ENCODE measurements at places on chromosomes 7 and 10.

DNA sequence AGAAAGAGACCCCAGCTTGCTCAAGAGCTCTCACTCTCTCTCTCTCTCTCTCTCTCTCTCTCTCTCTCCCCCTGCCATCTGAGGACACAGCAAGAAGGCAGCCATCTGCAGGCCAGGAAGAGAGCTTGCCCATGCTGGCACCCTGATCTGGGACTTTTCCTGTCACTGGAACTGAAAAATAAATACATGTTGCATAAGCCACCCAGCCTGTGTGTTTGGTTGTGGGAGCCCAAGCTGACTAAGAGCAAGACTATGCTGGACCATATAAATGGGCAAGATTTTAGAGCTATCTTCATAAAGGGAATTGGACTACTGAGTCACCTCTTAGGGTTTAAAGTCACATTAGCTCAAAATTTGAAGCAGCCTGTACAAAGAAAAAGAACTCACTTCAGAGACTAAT is 98.6 kb downstream of the SLC16A9 start:
- DNase-seq: no peak

GRCh38 chr7:117212969-117213877 is 109.6 kb downstream of the WNT2 start:
- DNase-seq: no peak

DNA sequence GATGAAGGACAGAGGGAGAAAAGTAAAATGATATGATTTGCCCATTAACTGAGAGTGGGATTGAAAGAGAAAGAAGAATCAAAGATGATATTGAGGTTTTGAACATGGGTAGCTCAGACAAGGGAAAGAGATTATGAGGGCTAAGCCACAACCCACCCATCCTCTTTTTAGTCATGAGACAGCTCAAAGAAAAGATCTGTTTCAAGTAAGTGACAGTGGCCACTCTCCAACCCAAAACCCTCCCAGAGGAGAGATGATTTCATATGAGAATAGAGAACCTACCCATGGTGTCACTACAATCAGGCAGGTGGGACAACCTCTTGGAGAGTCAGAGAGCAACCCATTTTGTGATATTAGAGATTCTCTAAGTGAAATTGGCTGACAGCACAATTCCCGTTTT is 32.2 kb downstream of the PLXNA4 start:
- no peak for DNase-seq

- DNase-seq: no peak
Measured at GRCh38 chr10:125122566-125122965, 37.8 kb downstream of the CTBP2 start.

DNA sequence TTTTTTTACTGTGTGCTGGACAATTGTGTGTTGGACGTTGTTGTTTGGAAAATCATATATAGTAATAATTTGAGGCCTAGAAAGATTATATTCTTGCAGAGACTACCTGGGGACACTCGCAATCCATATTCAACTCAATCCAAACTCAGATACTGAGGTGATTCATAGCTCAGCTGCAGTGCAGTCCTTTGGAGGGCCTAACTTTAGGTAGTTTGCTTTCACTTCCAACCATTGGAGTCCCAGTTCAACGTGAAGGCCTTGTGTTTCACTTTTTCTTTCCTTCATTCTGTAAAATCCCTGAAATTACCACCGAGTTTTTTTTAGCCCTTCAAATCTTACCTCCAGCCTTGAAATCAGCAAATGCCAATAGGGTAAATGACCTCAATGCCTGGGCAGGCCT is 32.3 kb downstream of the ATRNL1 start:
- no peak for DNase-seq

GRCh38 chr10:34689053-34689452 is 126.0 kb downstream of the PARD3 start:
- DNase-seq: no peak

DNA sequence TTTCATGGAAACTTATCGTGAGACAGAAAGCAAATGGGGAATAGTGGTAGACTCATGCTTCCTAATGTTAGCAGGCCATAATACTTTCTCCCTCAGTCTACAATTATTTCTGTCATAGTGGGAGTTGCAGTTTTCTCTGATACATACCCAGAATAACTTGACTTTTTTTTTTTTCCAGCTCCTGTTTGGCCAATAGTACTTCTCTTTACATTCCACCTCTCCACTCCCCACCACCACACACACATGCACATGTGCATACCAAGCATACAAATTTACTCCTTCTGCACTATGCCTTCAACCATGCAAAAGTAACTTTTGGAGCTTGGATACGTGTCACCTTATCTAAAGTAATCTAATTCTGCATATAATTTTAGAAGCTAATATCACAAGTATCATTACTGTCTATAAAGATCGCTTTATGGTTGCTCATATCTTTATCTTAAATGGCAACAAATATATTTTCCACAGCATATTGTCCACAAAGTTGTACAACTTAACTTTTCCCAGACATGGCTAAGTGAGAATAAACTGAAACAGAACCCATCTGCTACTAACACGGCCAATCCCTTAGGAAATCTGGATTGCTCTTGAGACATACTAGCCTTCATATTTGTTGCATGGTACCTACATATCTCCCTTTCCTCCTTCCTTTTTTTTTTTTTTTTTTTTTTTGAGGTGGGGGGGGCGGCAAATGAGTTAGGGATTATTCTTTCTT is 49.0 kb downstream of the TES start:
- DNase-seq: no peak

DNA sequence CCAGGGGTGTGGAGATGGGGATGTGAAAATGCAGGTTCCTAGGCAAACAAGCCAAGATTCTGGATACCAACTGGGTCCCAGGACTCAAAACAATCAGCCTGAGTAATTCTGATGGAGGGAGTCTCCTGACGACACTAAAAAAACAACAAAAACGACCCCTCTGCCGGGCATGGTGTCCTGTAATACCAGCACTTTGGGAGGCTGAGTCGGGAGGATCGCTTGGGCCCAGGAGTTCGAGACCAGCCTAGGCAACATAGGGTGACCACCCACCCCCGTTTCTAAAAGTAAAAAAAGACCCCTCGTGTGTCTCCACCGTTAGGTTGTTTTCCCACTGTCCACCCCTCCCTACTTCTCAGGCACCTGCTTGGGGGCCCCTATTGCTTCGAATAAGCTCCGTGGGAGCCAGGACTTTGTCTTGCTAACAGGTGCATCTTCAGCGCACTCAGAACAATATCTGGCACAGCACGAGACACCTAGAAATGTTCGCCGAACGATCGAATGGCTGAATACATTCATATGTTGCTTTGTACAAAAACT is 743 bp upstream of the NRF1 start:
- no peak for DNase-seq

DNA sequence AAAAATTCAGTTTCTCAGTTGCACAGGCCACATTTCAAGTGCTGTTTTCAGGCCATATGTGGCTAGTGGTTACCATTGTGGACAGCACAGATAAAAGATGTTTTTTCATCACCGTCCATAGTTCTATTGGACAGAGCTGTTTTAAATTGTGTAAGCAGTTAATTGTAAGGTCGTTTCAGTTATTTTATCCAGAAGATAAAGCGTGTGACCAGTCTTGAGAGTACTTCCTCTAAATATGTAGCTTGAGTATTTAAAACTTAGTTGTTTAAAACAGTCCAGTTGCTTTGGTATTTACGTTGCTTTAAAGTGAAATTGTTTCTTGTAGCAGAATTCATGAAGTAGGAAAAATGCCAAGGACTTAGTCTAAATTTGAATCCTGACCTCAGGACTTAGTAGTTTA is 66.9 kb downstream of the ZNRF2 start:
- DNase-seq: no peak

DNA sequence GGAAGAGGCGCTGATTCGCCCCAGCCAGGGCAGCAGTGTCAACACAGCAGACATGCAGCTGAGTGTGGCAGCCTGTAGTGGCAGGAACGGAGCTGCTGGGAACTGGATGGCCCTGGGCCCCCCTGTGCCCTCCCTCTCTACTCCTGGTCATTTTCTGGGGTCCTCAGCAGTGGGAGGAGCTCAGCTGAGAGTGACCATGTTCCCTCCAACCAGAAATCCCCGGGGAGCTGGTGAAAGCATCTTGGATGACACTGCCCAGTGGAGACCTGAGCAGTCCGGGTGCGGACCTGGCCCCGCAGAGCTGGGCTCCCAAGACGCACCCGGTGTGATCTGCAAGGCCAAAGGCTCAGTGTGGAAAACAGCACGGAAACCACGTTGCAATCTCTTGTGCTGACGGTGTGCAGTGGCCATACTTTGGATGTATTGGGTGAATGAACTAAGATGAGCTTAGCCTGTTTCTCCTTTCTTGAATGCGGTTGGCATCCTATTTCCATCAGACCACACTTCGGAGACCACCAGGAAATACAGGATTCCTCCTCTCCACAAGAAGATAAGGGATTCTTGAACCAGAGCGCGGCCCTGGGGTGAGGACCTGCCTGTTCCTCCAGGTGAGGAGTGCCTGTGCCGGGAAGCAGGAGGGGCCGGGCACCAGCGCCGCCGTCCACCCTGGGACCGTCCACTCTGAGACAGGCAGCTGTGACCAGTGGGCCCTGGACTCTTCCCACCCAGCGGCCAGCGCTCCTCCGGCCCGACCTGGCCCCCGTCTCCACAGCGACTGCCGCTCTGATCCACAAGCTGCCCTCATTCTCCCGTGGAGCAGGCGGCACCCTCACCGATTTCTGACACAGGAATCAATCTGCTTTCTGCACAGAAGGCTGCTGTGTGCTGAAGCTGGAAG is 93.5 kb upstream of the DIP2C start:
- DNase-seq: no peak

GRCh38 chr10:132753596-132753995 is 32.4 kb downstream of the NKX6-2 start:
- no peak for DNase-seq

DNA sequence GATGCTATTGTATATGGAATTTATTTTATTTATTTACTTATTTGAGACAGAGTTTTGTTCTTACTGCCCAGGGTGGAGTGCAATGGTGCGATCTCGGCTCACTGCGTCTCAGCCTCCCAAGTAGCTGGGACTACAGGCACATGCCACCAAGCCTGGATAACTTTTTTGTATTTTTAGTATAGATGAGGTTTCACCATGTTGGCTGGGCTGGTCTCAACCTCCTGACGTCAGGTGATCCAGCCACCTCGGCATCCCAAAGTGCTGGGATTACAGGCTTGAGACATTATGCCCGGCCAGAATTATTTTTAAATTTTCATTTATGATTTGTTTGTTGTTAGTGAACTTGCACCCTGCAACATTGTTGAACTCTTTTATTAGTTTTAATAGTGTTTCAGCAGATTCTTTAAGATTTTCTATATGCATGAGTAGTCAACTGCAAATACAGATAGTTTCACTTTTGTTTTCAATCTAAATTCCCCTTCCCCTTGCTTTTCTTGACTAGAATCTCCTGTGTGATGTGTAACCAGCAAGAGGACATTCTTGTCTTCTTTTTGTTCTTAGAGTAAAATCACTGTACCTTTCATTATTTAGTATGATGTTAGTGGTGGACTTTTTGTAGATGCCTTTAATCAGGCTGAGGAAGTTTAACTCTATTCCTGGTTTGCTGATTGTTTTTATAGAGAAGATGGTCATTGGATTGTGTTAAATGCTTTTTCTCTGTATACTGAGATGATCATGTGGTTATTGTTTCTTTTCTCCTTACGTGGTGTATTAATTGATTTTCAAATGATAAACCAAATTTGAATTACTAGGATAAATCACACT is 27.8 kb downstream of the ZNF33A start:
- DNase-seq: no peak

- no peak for DNase-seq
Measured at GRCh38 chr10:123643315-123643714, 22.8 kb upstream of the GPR26 start.

DNA sequence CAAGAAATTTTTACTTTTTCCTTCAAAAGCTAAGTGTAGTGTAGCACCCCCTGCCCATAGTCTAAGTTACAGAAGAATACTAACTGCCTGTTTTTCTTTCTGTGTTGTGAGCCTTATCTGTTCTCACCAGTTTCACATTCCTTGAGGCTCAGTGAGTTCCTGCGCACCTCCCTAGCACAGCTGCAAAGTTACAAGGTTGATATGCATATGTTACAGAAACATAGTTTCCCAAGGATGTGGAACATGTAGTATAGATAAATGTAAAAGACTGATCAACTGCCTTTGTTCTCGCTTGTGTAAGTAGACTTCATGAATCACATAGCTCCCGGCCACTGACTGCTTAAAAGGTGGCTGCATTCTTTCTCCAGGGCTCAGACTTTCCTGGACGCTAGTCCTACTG is 6.7 kb upstream of the ZNF33B start:
- DNase-seq: no peak

DNA sequence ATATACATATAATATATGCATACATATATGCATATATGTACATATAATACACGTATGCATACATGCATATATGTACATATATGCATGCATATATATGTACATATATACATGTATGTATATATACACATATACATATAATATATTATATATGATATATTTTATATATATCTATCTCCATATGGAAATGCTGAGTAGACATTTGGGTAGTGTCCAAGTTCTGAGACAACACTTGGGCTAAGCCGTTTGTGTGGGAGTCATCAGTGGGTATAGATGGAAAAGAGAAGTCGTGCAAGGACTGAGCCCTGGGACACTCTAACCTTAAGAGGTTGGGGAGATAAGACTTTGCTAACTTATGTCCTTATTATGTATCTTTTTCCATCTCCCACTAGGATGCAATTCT is 165.2 kb upstream of the PODXL start:
- DNase-seq: no peak

DNA sequence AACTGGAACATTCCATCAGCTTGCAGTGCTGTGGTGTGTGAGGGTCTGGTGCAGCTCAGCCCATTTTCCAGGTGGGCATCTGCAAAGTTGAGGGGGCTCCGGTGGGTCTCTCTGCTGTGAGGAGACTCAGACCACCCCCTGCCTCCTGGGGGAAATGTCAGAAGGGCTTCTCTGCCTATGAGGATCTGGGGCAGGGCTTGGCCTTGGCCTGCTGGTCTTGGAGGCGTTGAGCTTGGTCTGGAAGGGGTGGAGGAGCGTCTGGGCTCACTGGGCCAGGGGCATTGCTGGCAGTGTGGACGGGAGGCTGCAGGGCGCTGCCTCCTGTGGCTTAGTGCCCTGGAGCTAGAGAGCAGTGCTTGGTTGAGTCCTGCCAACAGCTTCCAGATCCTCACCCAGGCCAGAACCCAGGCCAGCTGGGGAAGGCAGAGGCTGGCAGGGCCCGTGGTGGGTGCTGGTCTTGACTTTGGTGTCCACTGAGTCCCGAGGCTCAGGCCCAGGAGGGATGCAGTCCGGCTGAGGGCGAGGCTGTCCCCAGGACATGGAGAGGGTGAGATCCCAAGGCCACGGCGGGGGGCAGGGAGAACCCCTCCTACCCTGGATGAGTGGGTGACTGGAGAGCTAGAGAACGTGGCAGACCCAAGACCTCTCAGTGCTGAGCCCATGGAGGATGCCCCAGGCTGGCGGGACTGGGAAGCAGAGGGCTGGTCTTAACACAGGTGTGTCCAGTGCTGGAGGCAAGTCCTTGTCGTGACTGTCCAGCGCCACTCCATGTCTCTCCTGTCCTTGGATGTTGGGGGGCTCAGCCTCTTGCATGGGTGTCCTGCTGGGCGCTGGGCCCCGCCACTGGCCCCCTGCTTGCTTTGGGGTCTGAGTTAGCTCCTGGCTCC is 2.8 kb downstream of the SPRN start:
- DNase-seq: no peak

Measured in T-helper 22 cell (primary cell).